ENCODE measurements at places on chromosomes 5 and 9.

DNA sequence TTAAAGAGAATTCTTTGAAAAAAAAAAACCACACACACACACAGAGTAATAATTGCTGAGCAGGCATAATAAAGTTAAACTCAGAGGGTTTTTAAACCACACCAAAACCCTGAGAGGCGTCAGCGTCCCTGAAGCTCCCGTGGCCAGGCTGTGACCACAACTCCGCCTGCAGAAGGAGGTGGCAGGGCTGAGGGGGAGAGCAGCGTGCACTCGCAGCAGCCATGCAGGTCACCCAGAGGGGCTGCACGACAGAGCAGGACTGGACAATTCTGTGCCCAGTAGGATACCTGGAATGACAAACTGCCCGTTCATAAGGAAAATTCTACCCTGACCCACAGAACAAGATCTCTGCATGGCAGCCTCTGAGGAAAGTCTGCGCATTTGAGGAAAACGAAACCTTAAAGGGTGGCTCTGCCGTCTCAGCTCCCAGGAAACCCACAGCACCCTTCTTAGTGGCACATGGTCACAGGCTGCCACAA lies 44.0 kb downstream of the ROR2 start:
- peak; percentile 35 for DNase-seq

DNA sequence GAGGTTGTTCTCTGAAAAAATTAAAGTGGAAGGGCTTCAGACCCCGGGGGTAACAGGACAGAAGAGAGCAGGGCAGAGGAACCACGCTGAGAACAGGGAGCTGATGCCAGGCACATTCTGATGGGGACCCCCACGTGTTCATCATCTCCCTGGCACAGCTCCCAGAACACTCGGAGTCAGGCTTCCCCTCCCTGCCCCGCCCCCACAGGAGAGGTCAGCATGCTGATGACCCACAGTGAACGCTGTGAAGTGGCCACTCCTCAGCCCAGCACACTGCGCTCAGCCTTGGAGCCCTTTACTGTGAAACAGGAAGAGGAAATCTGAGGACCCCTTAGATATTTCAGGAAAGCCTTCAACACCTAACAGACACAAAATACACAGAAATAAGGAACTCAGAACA lies 16.4 kb downstream of the RETREG1 start:
- no peak for DNase-seq

- DNase-seq: no peak
Observed at GRCh38 chr9:431701-432100, 217.0 kb downstream of the DOCK8 start.

GRCh38 chr5:169939731-169940130 lies 40.6 kb downstream of the INSYN2B start:
- no peak for DNase-seq

- no peak for DNase-seq
Observed at GRCh38 chr5:69522035-69522434, 29.4 kb downstream of the OCLN start.

DNA sequence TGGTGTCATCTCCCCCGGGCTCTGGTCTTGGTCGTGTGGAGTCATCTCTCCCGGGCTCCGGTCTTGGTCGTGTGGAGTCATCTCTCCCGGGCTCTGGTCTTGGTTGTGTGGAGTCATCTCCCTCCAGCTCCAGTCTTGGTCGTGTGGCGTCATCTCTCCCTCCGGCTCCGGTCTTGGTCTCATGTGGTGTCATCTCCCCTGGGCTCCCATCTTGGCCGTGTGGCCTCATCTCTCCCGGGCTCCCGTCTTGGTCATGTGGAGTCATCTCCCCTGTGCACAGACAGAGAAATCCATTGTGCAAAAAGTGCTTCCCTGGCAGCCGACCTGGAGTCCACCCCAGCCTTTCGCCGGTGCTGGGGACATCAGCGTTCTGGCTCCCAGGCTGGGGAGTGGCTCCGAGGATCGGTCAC lies 91.1 kb upstream of the CACNA1B start:
- no peak for DNase-seq

DNA sequence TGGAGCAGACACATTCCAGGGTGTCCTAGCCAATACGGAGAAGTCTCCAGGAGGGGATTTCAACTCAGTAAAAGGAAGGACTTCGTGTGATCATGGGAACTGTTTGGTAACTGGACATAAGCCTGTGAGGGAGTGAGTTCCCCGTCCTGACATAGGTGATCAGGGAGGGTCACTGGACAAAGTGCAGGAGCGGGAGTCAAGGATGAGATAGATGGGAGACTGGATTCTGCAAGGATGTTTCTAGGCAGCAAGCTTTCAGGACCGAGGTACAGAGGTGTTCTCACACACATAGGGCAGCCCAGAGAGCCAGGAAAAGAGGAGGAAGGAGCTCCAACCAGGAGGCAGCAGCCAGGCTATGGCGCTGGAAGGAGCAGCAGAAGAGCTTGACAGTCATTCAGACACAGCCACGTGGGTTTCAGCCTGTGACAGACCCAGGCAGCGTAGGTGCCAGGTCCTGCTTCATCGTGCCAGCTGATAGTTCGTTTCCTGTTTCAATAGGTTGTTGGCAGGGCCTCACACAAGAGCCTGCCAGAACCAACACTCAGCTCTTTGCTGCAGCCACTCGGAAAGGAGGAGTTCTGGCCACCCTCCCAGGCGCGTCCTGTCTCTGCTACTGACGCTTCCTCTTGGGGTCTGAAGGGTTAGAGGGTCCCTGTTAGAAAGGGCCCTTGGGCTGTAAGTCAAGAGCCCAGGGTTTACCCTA lies 84.1 kb downstream of the AMBP start:
- no peak for DNase-seq

- DNase-seq: no peak
Observed at GRCh38 chr5:143133721-143134120, 269.8 kb downstream of the NR3C1 start.

GRCh38 chr9:99016681-99017387 lies 73.1 kb downstream of the COL15A1 start:
- DNase-seq: no peak

DNA sequence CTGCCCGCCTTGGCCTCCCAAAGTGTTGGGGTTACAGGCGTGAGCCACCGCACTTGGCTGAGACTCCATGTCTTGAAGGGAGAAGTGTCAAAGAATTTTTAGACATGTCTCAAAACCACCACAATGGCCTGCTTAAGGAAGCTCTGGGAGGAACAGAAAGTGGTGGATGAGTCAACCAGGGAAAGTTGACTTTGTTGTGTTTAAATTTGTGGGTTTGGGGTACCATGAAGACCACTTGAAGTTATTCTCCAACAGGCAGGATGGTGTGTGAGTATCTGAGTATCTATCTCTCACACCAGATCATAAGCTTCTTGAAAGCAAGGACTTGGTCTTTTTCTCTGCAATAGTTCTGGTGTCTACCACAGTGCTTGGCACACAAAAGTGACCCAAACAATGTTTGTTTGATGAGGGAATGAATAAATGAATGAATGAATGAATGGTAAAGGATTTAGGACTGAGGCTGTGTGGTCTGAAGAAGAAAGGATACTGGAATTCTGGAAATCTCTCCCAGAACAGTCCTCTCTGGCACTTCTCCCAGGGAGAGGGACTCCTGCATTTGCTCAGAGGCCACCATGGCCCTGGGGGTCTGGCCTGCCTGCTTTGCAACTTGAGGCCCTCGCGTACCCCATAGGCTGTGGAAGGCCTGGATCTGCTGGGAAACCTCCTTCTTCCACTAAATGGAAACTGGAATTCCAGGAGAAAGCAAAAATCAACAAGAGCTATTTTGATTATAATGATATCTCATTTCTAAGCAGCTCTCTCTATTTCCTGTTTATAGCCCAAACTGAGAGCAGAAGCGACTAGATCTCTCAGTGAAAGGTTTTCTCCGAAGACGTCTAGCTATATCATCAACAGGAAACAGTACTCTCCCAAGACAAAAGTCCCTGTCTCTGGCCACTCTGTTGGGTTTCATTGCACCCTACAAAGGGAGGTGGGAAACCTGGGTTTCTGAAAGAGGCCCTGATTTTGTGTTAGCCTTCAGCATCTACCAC lies 187.9 kb downstream of the PALM2AKAP2 start:
- DNase-seq: no peak

GRCh38 chr5:79992891-79993657 lies 2.0 kb upstream of the MTX3 start:
- no peak for DNase-seq

DNA sequence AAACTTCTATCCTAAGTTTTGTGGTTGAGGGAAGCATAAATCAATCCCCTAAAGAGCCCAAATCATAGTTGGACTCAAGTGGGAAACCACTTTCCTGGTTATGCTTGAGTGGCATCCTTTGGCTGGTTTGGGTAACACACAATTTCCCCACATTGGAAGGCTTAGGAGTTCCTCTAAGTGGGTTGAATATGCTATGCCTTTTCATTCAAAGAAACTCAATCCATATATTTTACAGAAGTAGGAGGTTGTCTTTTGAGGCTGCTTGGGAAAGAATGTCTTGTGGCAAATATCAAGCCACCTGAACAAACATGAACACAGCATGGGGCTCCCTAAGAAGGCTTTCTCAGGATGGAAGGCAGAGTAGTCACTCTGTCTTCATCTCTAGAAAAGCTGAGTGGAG lies 121.1 kb downstream of the SPATA31D1 start:
- no peak for DNase-seq

GRCh38 chr5:140631831-140632365 lies 1.1 kb downstream of the CD14 start:
- peak; percentile 35 for DNase-seq

GRCh38 chr5:55864606-55865541 lies 13.7 kb downstream of the IL31RA start:
- DNase-seq: no peak

- DNase-seq: no peak
Observed at GRCh38 chr9:25709941-25710340, 31.7 kb upstream of the TUSC1 start.

DNA sequence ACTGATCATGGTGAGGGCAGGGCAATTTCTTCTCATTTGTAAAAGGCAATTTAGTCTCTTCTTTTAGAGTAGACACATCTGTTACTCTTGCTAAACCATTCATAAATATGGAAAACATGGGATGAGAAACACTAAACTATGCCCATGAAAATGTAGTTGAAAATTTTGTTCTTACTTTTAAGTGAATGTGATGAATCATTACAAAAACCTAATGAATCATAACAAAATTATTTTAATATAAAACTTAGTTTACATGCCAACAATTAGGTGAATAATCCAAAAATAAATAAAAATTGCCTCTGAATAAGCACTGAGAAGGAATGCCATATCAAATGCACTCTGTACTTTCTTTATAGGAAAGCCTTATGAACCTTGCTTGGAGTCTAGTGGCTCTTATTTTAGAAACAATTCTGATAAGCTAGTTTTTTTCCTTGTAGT lies 297.7 kb upstream of the EFNA5 start:
- DNase-seq: no peak

DNA sequence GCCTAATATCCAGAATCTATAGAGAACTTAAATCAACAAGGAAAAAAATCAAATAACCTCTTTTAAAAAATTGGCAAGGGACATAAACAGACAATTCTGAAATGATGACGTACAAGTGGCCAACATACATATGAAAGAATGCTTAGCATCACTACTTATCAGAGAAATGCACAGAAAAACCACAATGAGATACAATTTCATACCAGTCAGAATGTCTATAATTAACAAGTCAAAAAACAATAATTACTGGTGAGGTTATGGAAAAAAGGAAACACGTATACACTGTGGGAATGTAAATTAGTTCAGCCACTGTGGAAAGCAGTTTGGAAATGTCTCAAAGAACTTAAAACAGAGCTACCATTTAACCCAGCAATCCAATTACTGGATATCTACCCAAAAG lies 1192.0 kb downstream of the CDH12 start:
- DNase-seq: no peak

DNA sequence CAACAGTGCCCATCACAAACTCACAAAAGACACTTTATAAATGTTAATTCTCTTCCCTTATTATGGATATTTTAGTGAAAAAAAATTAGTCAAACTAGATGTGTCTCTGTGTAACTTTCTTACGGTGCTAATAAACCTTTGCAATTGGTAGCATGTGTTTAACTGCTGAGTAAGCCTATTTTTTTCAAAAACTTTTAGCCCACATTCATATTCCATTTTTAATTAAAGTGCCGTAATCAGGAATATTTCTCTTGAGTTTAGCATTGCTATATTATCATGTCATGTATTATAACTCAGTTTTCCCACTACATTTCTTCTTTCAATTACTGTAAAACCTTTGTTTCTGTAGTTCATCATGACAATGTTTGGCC lies 51.4 kb downstream of the FYB1 start:
- DNase-seq: no peak

GRCh38 chr5:93422652-93423280 lies 158.3 kb downstream of the NR2F1-AS1 start:
- DNase-seq: no peak

- no peak for DNase-seq
Observed at GRCh38 chr9:75927356-75927755, 36.9 kb downstream of the PCSK5 start.

- no peak for DNase-seq
Observed at GRCh38 chr9:35102465-35102768, 514 bp downstream of the STOML2 start.

GRCh38 chr9:106921341-106921899 lies 58.5 kb downstream of the ZNF462 start:
- no peak for DNase-seq

DNA sequence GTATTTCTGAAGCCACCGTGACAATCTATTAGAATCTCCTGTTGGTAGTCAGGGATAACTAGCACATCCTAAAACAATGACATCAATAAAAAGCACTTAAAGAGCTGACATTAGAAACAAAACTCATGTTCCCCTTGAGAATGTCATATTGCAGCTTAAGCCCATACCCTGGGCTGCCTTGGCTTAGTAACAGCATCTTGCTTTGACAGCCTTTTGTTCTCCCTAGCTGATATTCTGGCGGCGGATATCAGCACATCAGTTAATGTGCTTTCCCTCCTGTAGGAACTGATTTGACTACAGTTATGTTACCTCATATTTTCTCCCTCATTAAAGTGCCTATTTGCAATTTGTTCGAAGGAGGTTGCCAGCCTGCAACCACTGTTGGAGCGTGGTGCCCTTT lies 214.1 kb downstream of the CD180 start:
- DNase-seq: no peak

- DNase-seq: no peak
Observed at GRCh38 chr5:143986516-143987212, 174.7 kb downstream of the HMHB1 start.

- DNase-seq: no peak
Observed at GRCh38 chr5:14414007-14414406, 167.6 kb upstream of the OTULINL start.

- DNase-seq: no peak
Observed at GRCh38 chr5:180643191-180643851, 6.1 kb downstream of the FLT4 start.

DNA sequence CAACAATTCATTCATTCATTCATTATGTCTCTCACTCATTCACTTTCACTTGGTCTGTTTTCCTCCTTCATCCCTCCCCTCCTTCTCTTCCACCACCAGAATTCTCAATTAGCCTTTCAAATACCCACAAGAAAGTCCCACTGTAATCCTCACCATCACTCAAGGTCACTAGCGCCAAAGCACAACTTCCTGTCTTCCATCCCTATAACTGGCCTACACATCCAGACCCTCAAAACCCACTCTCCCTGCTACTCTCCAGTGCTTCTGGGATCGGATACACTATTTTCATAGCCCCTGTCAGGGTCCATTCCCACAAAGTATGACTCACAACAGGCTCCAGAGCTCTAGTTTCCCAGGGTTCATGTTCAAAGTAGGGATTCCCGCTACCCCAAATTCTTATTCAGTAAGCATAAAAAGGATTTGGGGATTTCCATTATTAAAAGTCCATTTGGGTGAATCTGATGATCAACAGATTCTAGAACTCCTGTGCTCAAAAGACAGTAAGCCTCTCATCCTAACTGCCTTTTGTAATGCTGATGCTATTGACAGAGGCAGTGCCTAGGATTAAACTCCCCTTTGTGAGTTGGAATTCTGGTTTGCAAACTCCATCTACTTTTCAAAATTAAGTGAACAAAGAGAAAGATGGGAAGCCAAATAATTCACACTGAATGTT lies 250.9 kb downstream of the SEMA5A start:
- DNase-seq: no peak

All from CD8-positive, alpha-beta memory T cell (primary cell).